ENCODE measurements at places on chromosomes 1 and 21. TPM values are rescaled to one million over a fixed set of nuclear protein-coding genes. Genes with fewer than 3 reads are reported as not detected.

The CDK11B gene
- total RNA-seq: 10.7 TPM

The CFHR3 gene
- not detected for total RNA-seq

The THEMIS2 gene
- 10.1 TPM for total RNA-seq

The MYOG gene
- total RNA-seq: not detected

The PTAFR gene
- total RNA-seq: 0.12 TPM

The STK40 gene
- total RNA-seq: 18.2 TPM

The KCNJ9 gene
- not detected for total RNA-seq

The CFAP57 gene
- 0.10 TPM for total RNA-seq

The KCNE1 gene
- total RNA-seq: not detected

The SERINC2 gene
- total RNA-seq: 269 TPM

The B4GALT2 gene
- total RNA-seq: 69.8 TPM

The SMCP gene
- not detected for total RNA-seq

The CD52 gene
- not detected for total RNA-seq

The OR10Z1 gene
- total RNA-seq: not detected

The AADACL3 gene
- not detected for total RNA-seq

The TMEM54 gene
- 110 TPM for total RNA-seq

The LRRIQ3 gene
- 2.0 TPM for total RNA-seq

The GNG4 gene
- total RNA-seq: 2.0 TPM

The CTTNBP2NL gene
- total RNA-seq: 9.9 TPM

The HEYL gene
- not detected for total RNA-seq

The SCAMP3 gene
- total RNA-seq: 73.9 TPM

The RNU11 gene
- not detected for total RNA-seq

The EGLN1 gene
- total RNA-seq: 34.2 TPM

The LCE2A gene
- not detected for total RNA-seq

The HUNK gene
- total RNA-seq: 0.48 TPM

The AGT gene
- not detected for total RNA-seq

The SEMA4A gene
- 0.20 TPM for total RNA-seq

The FCRL6 gene
- total RNA-seq: not detected

The STMN1 gene
- 341 TPM for total RNA-seq

The S100A5 gene
- total RNA-seq: 2.2 TPM

The CLEC20A gene
- not detected for total RNA-seq

The DDAH1 gene
- 25.5 TPM for total RNA-seq

The ZNF684 gene
- total RNA-seq: 9.7 TPM

The RAP1GAP gene
- total RNA-seq: 0.96 TPM

The RYR2 gene
- under 0.01 TPM for total RNA-seq

The PLA2G4A gene
- total RNA-seq: 5.6 TPM

The HSD11B1 gene
- total RNA-seq: 0.72 TPM

The ECE1 gene
- 112 TPM for total RNA-seq

The RBP7 gene
- total RNA-seq: not detected

The ABCA4 gene
- total RNA-seq: 0.10 TPM

The RUNX3 gene
- 9.5 TPM for total RNA-seq

The CTSE gene
- total RNA-seq: not detected

The KISS1 gene
- total RNA-seq: 7.0 TPM

The FAM72C gene
- 0.29 TPM for total RNA-seq

The SPRR2G gene
- not detected for total RNA-seq

The EPB41 gene
- total RNA-seq: 12.8 TPM

The COL6A1 gene
- 760 TPM for total RNA-seq
